ENCODE measurements at places on chromosomes 1 and 21.

DNA sequence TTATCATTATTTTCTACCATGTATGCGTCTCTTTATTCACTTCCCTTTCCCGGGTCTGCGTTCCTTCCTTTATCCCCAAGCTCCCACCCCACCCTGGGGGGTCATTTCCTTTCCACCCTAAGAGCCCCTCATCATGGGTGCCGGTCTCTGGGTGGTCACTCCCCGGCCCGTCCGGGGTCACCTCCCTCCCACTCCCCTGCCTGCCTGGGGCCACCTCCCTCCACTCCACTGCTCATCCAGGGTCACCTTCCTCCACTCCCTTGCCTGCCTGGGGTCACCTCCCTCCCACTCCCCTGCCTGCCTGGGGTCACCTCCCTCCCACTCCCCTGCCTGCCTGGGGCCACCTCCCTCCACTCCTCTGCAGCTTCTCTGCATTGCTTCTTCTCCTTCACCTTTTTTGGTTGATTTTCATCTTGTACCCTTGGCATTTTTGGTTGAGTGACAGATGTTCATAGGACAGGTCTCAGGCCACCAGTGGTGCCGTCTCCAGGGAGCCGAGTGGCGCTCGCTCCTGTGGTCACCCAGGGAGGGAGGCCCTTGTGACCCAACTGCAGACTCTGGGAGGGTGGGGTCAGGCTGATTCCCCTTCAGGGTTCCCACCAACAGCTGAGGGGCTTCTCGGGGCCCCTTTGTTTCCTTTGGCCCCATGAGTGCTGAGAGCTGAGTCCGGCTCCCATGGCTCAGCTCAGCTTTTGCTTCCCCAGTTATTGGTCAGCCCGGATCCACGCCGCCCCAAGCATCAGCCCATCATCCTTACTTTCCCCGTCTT, 48.6 kb upstream of the PCBP3 start:
- no peak for DNase-seq

DNA sequence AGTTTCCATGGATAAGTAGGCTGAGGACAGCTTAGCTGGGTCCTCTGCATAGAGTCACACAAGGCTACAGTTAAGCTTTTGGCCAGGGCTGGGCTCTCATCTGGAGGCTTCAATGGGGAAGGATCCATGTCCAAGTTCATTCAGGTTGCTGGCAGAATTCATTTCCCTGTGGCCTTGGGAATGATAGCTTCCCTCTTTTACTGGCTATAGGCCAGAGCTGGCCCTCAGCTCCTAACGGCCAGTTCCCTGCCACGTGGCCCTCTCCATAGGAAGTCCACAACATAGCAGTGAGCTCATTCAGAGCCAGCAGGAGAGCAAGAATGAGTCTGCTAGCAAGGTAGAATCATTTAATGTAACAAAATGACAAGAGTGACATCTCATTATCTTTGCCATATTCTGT, 15.1 kb upstream of the PODN start:
- no peak for DNase-seq

- DNase-seq: no peak
Observed at GRCh38 chr1:200310824-200311223, 99.0 kb downstream of the ZNF281 start.

DNA sequence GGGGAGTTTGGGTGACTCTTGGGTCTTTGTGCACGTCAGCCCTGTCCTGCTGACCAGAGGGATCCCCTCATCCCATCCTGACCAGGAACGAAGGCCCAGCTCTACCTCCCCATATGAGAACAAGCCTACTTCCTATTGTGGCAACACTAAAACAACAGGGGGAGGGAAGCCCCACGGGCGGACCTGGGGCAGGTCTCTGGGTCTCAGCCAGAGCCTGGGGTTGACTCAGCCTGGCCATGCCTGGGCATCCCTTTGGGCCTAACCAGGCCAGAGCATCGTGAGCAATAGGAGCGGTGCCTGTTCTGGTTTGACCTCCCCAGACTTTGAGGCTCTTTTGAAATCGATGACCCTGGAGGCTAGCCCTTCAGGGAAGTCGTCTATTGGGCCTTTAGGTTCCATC, 16.8 kb downstream of the RPS6KA1 start:
- no peak for DNase-seq

GRCh38 chr1:206878456-206878855, 13.0 kb downstream of the IL20 start:
- DNase-seq: no peak

- no peak for DNase-seq
Observed at GRCh38 chr1:25174730-25175612, 57.3 kb downstream of the SYF2 start.

- DNase-seq: no peak
Observed at GRCh38 chr1:30694280-30695175, 28.9 kb downstream of the MATN1 start.

DNA sequence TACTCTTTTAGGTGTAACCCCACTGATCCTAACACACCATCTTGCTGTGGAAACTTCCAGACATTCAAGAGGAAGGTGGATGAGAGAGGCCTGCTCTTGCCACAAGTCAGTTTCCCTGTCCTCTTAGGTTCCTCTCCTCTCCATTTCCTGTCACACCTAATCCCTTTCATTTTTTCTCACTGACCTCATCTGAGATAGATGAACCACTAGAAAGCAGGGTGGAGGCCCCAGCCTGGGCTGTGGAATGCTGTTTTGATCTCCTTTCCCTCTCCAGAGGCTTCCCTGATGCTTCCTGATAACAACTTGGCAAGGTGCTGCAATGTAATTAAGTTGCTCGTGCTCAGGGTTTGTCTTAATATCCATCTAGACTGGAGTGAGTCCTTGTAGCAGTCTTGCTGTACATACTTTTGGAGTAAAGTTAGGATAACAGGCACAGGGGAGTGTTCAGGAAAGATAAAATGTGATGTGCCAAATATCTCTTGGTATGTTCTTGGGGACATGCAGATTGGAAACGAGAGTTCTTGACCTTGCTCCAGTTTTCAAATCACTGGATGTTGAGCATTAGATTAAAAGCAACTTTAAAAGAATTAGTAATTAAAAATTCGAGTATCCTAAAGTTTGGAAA, 11.2 kb downstream of the LRRC42 start:
- no peak for DNase-seq

DNA sequence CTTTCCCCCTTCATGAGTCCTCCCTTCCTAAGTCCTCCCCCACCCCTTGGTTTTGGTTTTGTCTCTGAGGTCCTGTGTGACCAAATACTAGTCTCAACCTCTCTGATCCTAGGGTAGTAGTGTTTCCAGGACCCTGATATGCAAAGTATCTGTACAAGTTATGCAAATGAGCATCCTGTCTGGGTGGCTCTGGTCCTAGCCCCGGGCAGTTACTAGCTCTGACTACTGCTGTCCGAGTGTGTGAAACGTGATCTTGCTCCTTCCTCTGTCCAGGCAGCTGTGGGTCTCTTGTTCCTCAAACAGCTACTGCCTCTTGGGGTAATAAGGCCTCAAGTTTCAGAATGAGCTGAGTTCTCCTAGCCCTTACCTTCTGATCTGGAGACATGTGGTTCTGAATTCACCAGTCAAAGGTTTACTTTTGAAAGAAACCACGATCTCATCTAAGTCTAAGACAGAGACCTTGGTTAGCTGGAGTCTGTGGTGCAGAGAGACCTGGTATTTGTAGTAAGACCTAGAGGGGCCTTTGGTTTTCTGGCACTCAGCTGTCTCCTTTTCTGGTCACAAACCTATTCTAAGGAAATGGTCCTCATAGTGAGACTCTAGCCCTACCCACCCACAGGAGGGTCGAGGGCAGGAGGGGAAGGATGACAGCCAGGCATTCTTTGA, 31.0 kb upstream of the IL19 start:
- DNase-seq: no peak

- DNase-seq: no peak
Observed at GRCh38 chr1:156804572-156805243, 11.9 kb downstream of the SH2D2A start.
